Renal pelvis (tissue), 12 donors: ENCODE measurements at places on chromosomes 11 and 22. TPM values are rescaled to one million over a fixed set of nuclear protein-coding genes. Genes with fewer than 3 reads are reported as not detected.

Gene FAM181B
- polyA plus RNA-seq, result 4.7 TPM

DNA sequence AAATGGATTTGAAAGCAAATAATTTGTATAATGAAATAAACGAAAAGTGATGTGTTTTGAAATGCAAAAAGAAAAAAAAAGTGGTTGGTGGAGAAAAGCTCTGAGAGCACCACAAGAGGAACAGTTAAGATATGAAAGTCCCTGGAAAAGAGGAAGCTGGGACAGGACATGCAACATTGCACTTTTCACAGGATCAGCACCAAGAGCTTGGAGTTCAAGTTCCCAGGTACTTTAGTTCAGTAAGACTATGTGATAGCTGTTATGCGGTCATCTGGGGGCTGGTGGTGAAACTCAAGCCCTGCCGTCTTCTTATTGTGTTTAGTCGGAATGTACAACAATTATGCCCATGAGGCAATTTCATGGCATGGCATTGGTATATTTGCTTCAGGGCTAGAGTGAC, 17.1 kb upstream of the MS4A4A start:
- no peak for DNase-seq

DNA sequence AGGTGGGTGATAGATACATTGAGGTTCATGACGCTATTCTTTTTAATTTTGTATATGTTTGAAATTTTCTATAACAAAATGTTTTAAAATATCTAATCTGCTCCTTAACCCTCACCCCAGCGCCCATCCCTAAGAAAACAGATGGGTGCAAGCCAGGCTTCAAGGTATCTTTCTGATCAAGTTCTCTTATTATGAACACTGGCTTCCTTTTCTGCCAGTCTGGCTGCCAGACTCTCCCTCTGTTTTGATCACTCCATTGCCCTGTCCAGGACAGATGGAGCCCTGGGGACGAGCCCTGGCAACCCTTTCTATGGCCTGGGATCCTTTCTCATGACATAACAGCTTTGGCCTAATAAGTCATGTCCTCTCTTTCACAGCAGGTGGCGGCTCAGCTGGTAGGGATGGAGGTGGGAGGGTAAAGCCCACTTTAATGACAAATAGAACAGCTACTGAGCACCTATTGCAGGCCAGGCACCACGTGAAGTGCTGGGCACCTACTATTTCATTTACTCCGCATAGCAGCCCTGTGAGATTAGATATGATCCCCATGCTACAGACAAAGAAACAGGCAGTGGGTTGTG, 38.4 kb downstream of the DRD2 start:
- no peak for DNase-seq

GRCh38 chr22:46453829-46454503, 83.5 kb downstream of the CELSR1 start:
- no peak for DNase-seq
